Activated T-cell treated with anti-CD3 and anti-CD28 coated beads for 1 hour (primary cell): ENCODE measurements at places on chromosomes 1 and 21.

DNA sequence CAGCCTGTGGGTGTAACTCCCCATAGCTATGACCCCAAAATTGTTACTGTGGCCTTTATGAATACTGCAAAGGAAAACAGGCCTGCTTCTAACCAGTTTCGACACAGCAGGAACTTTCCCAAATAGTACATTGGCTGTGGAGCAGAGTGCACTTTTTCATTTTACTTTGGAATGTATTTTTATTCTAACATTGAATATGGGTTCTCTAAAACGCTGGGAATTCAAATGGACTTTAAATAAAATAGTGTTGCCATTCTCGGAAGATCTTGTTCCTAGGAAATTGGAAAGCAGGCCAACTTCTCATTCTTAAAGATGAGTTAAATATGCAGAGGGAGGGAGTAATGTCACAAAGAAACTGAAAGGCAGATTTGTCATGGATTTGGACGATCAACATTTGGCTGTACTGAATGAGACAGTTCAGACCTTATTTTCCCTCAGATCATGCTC, 39.6 kb upstream of the ARHGAP29 start:
- no peak for DNase-seq

GRCh38 chr1:213332491-213332890, 281.4 kb downstream of the RPS6KC1 start:
- no peak for DNase-seq

- no peak for DNase-seq
Measured at GRCh38 chr1:51897699-51898031, 19.1 kb upstream of the NRDC start.

- no peak for DNase-seq
Measured at GRCh38 chr1:7589774-7590425, 181.2 kb upstream of the VAMP3 start.

DNA sequence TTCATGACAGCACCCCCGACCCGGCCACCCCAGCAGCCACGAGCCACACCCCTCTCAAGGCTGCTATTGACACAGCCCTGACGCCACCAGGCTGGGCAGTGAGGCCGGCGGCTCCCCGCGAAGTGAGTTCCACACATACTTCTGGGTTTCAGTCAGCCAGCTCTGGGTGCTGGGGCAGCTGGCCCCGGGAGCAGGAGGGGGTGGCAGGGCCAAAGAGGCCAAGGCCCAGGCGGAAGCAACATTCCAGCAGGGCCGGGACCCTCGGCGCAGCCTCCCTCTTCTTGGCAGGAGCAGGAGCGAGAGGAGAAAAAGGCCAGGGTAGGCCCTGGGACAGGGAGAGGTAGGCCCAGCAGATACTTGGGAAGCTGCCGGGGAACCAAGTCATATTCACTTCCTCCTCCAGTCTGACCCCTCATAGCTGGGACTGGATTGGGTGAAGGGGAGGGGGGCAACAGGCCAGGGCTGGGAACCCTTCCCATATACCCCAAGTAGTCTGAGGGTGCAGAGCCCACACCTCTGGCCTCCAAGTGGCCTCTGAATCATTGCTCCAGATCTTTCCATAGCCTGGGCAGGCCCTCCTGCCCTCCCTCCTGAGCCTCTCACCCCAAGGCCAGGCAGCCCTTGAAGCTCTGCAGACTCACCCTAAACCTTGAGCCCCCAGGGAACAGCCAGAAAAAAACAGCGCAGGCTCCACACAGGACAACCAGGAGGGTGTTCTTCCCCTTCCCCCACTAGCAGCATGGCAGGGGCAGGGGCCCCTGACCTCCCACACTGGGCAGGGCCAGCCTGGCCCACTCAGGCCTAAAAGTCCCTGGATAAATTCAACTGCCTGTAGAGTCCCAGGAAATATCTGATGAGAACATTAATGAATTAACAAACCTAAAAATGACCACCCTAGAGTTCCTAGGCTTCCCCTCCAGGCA, 5.7 kb downstream of the HSPG2 start:
- no peak for DNase-seq

- no peak for DNase-seq
Measured at GRCh38 chr1:42876009-42876408, 29.6 kb downstream of the ZNF691 start.

DNA sequence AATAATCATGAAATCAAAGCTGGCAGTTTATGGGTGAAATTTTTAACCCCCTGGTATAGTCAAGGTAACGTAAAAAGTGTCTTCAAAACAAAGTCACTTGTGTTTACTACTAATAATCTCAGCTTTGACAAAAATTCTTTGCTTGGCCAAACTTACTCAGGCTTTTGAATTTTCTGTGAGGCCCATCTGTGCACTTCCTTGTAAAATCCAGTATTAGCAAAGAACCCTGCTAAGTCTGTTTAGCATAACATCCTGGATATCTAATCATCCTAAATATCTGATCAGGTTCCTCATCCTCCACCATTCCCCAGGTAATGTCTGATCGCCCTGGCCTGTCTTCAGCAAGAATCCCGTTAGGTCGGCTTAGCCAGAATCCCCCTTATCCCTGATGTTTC, 3.0 kb downstream of the LYST start:
- DNase-seq, result no peak

- no peak for DNase-seq
Measured at GRCh38 chr1:171207377-171207776, 22.3 kb downstream of the FMO2 start.

DNA sequence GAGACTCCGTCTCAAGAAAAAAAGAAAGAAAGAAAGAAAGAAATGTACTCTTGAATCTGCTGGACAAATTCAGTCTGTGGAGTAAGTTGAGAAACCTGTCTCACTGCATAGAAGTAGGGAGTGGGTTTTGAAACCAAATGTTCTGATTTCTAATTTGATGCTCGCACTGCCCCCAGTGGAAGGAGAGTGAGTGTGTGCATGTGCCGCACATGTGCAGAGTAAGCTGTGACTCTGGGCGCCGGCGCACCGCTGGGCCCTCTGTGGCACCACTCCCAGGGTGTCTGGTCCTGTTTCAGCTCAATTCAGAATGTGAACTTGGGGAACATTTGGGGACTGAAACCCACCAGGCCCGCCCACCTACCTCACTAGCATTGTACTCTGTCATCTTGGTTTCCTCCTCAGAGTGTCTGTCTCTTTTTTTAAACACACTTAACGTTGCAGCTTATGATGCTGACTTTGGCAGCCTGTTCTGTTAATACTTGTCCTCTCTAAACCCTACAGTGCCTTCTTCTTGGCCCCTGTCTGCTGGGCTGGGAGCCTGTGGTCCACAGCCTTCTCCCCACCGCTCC, 104.6 kb downstream of the CACNA1E start:
- DNase-seq, result no peak

GRCh38 chr1:218772575-218772974, 401.1 kb upstream of the LYPLAL1 start:
- no peak for DNase-seq

GRCh38 chr1:181061891-181062835, 26.3 kb upstream of the IER5 start:
- DNase-seq, result no peak

- no peak for DNase-seq
Measured at GRCh38 chr1:242824435-242824834, 299.9 kb upstream of the PLD5 start.

DNA sequence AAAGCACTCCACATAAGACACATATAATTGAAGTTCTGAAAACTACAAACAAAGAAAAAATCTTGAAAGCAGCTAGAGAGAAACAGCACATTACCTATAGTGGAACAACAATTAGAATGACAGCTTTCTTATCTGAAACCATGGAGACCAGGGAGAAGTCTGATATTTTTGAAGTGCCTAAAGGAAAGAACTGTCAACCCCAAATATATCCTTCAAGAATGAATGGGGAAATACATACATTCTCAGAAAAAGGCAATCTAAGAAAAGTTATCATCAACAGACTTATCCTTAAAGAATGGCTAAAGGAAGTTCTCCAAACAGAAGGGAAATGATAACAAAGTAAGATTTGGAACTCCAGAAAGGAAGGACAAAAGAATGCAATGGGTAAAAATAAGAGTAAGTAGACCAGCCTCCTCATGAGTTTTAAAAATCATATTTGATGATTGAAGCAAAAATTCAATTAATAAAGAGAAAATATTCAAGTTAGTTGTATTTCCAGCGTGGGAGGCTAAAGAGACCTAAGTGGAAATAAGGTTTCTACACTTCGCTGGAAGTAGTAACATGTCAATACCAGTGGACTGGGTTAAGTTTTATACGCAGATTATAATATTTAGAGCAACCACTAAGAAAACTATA, 170.8 kb upstream of the SAMSN1 start:
- no peak for DNase-seq

DNA sequence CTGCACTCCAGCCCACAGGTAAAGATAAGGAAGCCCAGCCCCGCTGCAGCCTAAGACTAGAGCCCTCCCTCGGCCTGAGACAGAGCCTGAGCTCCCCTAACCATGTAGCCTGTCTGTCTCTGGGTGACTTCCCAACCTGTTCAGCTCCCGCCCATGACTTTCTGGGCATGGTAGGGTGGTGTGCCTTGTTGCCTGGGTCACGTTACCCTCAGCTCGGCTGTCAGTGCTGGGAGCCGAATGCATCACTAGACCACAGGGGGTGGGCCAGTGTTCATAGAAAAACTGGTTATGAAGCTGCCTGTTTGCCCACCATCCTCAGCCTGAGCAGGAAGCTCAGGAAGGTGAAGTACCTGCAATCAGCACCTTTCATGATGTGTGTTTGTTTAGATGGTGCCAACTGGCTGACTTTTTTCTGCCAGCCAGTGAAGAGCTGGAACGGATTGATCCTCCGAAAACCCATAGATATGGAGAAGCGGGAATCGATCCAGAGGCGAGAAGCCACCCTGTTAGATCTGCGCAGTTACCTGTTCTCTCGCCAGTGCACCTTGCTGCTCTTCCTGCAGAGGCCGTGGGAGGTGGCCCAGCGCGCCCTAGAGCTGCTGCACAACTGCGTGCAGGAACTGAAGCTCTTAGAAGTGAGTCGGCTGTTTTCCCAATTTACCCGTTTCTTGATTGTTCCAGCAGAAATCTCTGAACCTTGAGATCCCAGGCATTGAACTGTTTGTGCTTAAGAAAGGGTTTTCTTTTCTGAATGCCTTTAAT, 43.9 kb upstream of the PWP2 start:
- DNase-seq, result no peak

DNA sequence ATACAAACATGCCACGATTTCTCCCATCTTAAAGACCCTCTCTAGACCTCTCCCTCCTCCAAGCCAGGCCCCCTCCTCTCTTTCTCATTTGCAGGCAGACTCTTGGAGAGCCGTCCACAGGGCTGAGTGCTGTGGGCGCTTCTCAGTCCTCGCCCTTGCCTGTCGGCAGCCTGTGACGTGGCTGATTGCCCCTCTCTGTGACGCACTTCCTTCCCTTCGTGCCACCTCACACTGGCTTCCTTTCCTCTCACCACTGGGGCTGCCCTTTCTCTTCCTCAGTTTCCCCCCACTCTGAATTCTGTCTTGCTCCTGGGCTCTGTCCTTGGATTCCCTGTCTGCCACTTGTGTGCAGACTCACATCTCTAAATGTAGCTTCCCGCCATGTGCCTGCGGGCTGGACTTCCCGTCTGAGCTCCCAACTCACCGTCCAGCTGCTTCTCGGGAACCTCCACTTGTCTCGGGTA, 227.2 kb downstream of the CAMTA1 start:
- no peak for DNase-seq

DNA sequence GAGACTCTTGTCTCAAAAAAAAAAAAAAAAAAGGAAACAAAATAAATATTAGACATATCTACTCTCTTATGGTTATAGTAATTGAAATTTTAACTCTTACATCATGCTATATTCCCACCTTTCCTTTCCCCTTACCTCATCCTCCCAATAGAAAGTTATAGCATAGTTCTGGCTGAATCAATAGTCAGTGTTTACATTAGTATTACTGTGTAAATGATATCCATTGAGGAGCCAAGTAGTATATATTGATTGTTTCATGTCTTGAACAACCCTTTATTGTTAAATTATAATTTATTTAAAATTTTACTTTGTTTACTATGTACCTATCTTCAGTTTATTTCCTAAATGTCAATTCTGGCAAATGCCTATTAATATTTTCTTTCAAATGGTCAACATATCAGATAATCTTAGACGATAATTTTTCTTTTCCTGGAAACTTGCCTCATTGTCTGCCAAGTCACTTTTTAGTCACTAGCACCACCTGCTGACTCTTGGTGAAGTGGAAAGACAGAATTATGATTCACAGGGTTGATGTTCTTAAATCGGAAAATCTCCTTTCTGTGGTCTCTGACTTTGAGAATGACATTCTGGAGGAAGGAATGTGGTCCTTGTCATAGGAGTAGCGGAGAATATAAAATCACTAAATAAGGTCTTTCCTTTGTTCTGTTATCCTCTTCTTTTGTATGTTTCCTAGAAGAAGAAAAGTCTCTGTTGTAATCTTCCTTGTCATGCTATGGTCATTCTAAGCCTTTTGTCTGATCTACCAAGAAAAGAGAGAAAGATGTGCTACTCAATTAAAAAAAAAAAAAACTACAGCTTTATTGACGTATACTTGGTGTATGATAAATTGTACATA, 8.6 kb downstream of the HJV start:
- peak; percentile 39 for DNase-seq

GRCh38 chr1:51329443-51330325, 678 bp downstream of the TTC39A start:
- DNase-seq, result no peak

DNA sequence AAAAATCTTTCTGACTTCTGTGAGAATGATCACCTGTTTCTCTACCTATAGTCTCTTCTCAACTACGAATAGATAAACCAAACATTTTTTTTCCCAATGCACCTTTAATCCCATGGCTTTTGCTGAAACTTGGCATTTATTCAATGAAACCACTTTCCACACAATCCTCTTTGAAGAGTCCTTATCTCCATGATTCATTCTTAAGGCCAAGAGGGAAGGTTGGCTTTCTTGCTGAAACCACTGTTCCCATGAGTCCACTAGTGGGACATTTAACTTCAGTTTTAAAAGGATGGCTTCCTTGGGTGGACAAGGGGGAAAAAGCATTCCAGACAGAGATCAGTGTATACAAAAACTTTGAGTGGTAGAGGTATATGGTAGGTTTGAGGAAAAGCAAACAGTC, 73.6 kb downstream of the CRB1 start:
- DNase-seq, result no peak

DNA sequence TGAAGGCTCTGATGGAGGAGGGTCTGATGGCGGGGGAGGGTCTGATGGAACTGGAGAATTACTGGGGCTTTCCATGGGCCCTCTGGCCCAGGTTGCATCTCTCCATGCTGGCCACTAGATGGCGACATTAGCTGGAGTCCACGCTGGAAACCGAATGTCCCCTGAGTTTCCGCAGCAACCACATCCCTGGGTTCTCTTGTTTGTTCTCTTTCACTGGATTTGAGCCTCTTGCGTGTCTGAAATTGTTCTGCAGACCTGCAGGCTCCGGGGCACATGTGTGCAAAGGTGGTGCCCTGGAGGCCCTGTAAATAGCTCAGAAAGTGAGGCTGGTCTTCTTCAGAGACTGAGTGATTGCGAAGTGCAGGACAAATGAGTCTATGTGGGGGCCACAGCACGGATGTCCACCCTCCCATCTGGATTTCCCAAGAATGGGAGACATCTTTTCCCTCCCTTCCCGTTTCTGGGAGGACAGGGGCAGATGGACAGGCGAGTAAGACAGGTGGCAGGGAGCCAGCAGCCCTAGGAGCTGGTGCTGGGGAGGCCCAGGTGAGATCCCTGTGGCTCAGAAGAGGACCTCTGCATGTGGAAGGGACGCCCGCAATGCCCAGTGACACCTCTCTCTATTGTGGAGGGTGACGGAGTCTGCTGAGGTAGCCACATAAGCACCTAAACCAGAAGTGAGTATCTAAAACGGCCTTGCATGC, 73.2 kb upstream of the ABCG1 start:
- peak; percentile 47 for DNase-seq
